ENCODE measurements at places on chromosomes 3 and 15. TPM values are rescaled to one million over a fixed set of nuclear protein-coding genes. Genes with fewer than 3 reads are reported as not detected.

DNA sequence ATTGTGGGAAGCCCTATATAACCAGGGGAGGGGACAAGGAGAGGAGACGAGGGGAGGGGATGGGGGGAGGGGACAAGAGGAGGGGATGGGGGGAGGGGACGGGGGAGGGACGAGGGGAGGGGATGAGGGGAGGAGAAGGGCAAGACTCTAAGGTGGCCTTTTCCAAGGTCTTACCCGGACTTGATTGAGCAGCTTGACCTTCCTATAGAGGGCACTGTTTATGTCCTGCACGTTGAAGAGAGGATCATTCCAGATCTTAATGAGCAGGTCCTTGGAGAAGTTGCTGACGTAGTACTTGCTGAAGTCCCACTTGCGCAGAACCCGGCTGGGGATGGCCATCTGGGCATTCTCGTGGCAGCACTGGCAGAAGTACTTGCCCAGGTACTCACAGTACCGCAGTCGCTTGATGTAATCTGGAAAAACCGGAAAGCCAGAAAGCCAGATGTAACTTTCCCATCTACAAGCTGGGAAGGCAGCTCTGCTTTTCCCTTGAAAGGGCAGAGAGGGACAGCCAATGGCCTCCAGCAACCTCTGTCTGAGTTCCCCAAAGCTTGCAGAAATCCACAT, 55.7 kb downstream of the RUBCN start:
- DNase-seq: no peak

DNA sequence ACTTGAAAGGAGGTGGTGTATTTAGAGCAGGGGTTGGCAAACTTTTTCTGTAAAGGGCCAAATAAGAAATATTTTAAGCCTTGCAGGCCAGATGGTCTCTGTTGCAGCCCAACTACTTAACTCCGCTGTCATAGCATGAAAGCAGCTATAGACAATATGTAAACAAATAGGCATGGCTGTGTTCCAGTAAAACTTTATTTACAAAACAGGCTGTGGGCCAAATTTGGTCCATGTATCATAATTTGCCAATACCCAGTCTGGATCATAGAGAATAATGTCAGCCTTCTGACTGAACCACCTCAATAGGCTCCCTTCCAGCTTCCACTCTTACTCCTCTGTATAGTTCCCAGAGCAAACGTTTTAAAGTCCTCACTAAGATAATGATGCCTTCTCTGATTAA, 638.8 kb upstream of the CFAP20DC start:
- DNase-seq: no peak

DNA sequence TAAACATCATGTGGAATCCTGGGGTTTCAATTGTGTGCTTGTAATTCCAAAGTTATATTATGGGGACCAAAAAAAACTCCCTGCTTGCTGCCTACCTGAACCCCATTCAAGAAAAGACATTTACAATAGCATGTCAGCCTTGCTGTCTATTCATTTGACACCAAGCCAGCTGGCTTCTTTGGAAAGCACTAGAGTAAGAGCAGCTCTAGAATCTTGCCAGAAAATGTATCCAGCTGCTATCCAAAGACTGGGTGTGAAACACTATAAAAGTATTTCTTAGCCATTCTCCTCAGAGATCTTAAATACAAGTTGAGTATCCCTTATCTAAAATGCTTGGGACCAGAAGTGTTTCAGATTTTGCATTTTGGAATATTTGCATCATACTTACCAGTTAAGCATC, 87.4 kb downstream of the RAD18 start:
- no peak for DNase-seq

Gene NMB
- 1.8 TPM for total RNA-seq

- DNase-seq: no peak
Measured at GRCh38 chr3:9067352-9067975, 104.2 kb upstream of the RAD18 start.

- no peak for DNase-seq
Measured at GRCh38 chr15:45185069-45185779, 2.5 kb downstream of the SHF start.

GRCh38 chr15:73902121-73903020, 23.9 kb upstream of the LOXL1 start:
- no peak for DNase-seq

DNA sequence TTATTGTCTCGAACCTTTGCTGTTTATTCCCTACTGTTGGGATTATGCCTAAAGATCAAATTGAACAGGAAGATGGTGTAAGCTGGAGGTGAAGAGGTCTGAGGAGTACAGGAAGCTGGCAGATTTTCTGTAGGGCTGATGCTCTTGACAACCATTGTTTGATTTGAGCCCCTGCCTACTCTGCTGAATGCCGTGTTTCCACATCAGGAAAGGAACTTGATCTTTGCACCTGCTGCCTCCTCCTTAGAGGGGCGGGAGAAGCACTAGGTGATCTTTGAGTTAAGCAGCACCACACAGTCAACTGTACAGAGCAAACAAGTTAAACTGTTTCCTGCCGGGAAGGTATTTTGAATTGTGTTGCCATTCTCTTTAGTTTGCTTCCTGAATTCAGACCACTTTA, 364.6 kb upstream of the EPHA6 start:
- DNase-seq: no peak

DNA sequence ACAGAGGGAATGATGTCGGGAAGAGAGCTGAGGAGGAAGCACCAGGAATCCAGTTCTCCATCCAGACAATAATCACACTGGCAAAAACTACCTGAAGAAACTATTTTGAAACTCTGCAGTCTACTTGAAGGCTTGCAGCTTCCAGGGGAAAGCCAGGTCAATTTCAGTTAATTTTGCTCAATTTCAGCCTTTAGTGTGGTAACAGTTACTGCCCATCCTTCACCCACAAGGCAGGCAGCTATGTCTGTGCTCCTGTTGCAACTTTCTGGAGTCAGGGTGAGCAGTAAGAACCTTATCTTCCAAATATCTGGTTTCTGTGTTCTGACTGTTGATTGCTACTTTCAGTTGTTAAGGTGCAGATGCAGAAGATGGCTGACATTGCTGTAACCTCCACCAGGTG, 221.7 kb downstream of the ADAMTS17 start:
- no peak for DNase-seq

GRCh38 chr3:135895734-135896121, 69.8 kb upstream of the PPP2R3A start:
- no peak for DNase-seq

DNA sequence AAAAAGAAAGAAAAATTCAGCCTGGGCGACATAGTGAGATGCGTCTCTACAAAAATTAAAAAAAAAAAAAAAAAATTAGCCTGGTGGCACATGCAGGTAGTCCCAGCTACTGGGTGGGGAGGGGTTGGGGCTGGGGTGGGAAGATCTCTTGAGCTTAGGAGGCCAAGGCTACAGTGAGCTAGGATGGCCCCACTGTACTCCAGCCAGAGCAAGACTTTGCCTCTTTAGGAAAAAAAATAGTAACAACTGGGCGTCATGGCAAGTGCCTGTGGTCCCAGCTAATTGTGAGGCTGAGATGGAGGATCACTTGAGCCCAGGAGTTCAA, 23.9 kb upstream of the PPP4R2 start:
- DNase-seq: no peak

Gene MAP6D1
- 1.3 TPM for total RNA-seq

- no peak for DNase-seq
Measured at GRCh38 chr3:193865896-193866480, 270.0 kb upstream of the HES1 start.

Gene MINAR1
- total RNA-seq: 0.43 TPM

Gene LSMEM2
- total RNA-seq: not detected

GRCh38 chr3:2156244-2156847, 57.7 kb downstream of the CNTN4 start:
- no peak for DNase-seq

Gene PATL2
- total RNA-seq: 4.3 TPM

- DNase-seq: no peak
Measured at GRCh38 chr3:87359826-87360225, 83.4 kb upstream of the POU1F1 start.

DNA sequence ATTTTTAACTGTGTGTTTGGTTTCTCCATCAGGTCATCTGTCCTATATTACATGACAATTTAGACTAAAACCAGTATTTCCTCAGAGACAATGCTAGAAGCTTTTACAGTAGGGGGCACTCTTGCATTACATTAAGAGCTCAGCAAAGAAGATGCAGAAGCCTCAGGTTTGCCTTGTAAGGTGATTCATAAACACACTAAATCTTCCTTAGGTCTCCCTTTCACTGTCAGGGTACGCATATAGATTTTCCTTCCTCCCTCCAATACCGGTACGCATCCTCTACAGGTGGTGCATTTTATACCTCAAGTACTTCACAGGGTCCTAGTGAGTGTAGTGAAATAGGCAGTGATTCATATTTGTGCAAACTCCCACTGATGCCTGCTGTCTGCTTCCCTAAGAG, 46.5 kb downstream of the CD86 start:
- no peak for DNase-seq

DNA sequence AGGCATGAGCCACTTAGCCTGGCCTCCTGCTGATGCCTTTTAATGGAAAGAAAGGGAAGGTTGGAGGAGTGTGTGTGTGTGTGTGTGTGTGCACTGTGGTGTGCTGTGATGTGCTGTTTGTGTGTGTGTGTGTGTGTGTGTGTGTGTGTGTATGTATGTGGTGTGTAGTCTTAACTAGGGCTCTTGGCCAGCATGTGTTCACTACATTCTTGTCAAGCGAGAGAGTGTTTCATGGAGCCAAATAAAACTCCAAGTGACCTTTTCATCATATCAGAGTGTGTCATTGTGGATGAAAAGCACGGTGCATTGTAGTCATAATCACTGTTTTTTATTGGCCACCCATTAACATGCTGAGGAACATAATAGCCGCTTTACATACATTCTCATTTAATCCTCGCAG, 30.8 kb upstream of the BHLHE40 start:
- DNase-seq: no peak

- no peak for DNase-seq
Measured at GRCh38 chr15:61480295-61480694, 251.2 kb upstream of the RORA start.

Gene DUOX2
- total RNA-seq: 30.4 TPM

Gene GP5
- not detected for total RNA-seq

GRCh38 chr3:151552589-151552988, 91.7 kb upstream of the IGSF10 start:
- no peak for DNase-seq

Gene TRPM1
- not detected for total RNA-seq

Gene GMNC
- total RNA-seq: not detected

Gene ARID3B
- 12.1 TPM for total RNA-seq

Gene DNAH12
- total RNA-seq: 0.17 TPM

Gene PLA2G4F
- 73.5 TPM for total RNA-seq

Gene FBXO45
- 9.2 TPM for total RNA-seq

All from left colon (tissue), 2 donors.